ENCODE measurements at places on chromosomes 16 and 17.

DNA sequence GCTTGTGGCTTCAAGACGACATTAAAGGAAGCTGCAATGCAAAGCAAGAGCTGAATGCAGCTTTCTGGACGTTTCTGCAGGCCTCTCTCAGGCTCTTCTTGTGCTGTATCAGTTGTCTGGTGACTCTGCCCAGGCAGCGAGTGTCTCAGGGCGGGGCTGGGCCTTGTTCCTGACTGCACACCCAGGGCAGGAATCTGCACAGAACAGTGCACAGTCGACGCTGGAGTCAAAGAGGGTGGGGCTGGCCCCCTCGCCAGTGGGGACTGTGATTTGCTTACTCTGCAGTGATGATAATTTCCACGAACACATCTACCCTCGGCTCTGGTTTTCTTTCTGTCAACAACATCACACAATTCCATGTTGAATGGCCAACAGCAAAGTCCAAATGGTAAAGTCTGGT is 60.7 kb downstream of the IRF8 start:
- no peak for DNase-seq

GRCh38 chr16:80924372-80924978 is 82.2 kb downstream of the CMC2 start:
- DNase-seq, result peak; percentile 68

DNA sequence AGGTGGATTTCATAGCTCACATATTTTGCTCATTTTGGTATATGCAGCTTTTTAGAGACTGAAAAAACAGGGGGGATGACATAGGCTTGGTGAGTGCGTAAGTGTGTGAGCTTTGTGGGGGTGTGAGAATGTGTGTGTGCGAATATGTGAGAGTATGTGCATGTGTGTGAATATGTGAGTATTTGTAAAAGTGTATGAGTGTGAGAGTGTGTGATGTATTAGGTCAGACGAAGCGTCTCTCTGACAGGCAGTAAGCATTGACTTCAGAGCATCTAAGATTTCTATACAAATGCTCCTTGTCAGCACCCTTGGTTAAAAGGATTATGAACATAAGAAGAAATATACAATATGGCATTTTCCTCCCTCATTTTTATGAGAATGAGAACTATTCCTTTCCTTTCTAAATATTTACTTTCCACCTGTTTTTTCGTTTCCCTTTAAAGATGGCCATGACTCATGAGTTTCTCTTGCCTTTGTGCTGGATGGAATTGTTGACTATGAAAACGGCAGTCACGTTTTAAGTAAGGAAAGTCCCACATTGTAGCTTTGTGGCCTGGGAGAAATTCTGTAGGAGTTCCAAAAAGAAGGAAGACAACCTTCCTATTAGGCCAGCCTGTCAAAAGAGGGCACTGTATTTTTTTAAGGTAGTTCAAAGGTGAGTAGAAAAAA is 276.4 kb downstream of the FOXL1 start:
- no peak for DNase-seq

- no peak for DNase-seq
Observed at GRCh38 chr16:88424587-88425235, 28.4 kb upstream of the ZFPM1 start.

- no peak for DNase-seq
Observed at GRCh38 chr16:86353948-86354347, 156.4 kb upstream of the FOXF1 start.
